ENCODE measurements at places on chromosomes 13 and 19.
A peak's percentile ranks its signal among the peaks of the same experiment; 100 is the strongest.

DNA sequence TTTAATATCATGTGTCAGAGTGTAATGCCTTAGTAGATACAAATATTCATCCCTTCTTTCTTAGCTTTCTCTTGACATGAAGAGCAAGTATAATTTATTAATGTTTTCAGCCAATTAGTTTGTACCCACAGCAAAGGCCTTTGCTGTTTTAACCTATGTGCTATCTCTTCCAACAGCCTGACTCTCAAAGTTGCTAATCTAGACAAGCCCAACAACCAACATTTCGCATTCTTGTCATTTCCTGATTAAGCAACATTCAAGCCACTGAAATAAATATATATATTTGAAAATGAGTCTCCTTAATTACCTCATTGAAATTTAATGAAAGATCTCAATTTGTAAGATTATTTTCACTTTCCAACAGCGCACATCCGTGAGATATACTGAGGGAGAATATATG, 18.5 kb downstream of the EPSTI1 start:
- no peak for DNase-seq

DNA sequence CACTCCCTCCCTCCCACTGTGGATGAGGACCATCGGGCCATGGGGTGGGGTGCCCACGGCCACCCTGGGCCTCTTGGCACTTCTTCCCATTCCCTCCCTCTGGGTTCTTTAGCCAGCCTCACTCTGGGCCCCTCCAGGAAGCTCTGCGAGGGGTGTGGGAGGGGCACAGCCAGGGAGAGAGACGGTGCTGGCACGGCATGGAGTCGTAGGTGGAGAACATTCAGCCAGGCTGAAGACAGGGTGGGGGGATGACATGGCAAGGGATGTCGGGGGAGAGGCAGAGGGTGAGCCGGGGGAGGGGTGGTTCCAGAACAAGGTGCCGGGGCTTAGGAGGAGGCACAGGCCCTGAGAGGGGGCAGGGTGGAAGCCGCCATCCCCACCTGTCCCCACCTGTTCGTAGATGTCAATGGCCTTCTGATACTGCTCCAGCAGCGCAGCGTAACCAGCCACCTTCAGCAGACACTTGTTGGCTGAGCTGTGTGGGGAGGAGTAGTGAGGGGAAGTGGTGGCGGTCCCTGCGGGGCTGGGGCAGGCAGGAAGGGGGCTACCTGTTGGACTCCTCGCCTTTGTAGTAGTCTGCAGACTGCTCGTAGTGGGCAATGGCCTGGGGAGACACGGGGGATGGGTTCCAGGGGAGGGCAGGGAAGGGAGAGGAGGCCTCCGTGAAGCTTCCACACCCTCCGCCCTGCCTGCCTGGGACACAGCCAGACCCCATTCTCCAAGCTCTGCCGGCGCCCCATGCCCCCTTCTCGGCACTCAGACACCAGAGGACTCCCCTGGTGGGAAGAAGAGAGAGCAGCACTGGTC, 8.8 kb upstream of the KPTN start:
- no peak for DNase-seq

DNA sequence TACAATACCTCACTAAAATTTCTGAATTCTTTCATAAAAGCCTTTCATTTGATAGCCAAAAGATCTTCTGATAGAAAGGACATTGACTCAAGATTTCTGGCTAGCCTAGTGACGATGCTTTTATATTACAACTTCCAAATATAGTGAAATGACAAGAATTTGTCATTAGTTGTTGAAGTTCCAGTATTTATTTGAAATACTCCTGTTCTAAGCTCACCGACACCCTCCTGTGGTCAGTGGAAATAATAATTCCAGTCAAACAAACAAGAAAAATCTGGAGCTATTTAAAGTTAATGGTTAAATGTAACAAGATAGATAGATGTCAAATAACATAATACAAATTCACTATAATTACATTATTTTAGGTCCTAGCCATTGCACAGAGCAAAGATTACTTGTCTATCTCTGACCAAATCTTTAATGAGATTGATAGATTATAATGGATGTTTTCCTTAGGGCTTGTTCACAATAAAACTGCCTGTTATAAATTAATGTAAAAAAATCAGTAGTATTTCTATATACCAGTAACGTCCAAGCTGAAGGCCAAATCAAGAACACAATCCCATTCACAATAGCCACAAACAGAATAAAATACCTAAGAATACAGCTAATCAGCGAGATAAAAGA, 195.5 kb downstream of the RGCC start:
- no peak for DNase-seq

DNA sequence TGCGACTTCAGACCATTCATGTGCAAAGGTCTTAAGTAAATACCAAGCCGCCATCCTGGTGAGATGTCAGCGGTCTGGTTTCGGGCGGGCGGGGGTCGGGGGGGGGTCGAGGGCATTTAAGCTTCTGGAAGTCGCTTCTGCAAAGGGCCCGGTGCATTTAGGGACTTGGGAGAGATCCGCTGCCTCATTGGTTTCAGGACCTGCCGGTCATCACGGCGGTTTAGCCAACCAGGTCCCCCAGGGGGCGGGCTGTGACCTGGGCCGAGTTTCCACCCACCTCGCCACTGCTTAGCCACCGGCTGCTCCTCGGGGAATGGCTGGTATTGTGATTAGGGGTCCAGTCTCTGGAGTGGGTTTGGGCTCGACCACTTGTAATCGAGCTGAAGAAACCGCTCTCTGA, 7.8 kb downstream of the ANKLE1 start:
- no peak for DNase-seq

- no peak for DNase-seq
Measured at GRCh38 chr19:21321996-21322395, 7.2 kb downstream of the ZNF708 start.

DNA sequence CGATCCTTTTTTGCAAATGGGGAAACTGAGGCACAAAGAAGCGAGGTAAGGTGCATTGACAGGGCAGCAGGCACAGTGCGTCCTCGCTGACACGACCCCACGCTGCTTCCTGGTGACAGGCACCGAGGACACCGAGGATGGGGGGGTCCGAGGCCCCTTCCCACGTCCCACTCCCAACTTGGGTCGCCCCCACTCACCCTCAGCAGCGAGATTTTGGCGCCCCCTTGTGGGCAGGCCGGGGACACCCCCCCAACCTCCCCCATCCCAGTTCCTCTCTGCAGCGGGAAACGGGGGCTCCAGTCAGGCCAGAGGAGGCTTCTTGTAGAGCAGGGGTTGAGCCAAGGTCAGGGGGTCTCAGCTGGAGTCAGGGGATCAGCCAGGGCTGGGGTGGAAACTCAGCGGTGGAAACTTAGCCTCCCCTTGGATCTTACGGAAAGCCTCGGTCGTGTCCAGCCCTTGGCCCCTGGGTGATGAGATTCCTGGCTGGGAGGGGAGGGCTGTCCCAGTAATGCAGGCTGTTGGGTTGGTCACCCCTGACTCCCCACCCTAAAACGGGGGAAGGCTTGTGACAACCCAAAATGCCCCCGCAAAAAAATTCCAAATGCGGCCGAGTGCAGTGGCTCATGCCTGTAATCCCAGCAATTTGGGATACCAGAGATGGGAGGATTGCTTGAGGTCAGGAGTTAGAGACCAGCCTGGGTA, 8.2 kb downstream of the SMIM24 start:
- DNase-seq: peak; percentile 16

Measured in activated CD4-positive, alpha-beta T cell treated with anti-CD3 and anti-CD28 coated beads, Interleukin-2, amount 50 U/mL, for 24 hours (primary cell).